ENCODE measurements at places on chromosomes 5 and 9. TPM values are rescaled to one million over a fixed set of nuclear protein-coding genes. Genes with fewer than 3 reads are reported as not detected.

PRR16 gene
- polyA plus RNA-seq = 0.66 TPM

FOXD4L4 gene
- 0.09 TPM for polyA plus RNA-seq

GHR gene
- 4.5 TPM for polyA plus RNA-seq

PCA3 gene
- polyA plus RNA-seq = 0.09 TPM

Measured in thymus (tissue), 14 donors.